ENCODE measurements at places on chromosomes 13 and 19.

DNA sequence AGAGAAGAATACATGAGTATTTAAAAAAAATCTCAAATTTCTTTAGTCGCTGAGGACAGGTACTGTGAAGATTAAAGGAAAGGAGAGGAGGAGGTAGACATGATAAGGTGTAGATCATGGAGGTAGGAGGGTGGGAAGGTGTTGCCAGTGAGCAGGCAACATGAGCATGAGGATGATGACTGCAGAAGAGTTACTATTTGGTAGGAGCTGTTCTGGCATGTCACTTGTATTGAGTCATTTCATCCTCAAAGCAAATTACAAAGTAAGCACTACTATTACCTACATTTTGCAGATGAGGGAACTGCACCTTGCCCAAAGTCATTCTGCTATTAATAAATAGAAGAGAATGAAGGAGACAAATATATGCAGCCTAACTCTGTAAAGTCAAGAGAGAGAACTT is 435.8 kb upstream of the KLF12 start:
- DNase-seq, result no peak

- DNase-seq, result no peak
Observed at GRCh38 chr19:35043906-35044305, 2.4 kb downstream of the HPN start.

DNA sequence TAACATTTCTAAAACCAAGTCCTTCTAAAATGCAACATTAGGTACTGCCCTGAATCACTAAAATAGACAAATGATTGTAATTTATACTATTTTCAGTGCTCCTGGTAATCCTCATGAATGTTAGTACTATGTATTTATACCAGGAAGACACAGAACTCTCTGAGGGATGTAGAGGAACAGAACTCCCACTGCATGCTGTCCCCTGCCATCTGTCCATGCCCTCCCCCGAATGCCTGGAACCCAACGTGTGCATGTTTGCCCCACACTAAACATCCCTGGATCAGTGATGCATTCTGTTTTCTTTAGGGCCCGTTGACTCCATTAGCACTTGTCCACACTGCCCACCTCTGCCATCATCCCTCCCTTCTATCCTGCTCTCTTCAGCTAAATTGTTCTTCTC is 26.5 kb downstream of the ENOX1 start:
- no peak for DNase-seq

- DNase-seq, result peak; percentile 75
Observed at GRCh38 chr13:114315074-114315785, 927 bp downstream of the CHAMP1 start.

- DNase-seq, result no peak
Observed at GRCh38 chr13:29484796-29485195, 110.7 kb downstream of the SLC7A1 start.

DNA sequence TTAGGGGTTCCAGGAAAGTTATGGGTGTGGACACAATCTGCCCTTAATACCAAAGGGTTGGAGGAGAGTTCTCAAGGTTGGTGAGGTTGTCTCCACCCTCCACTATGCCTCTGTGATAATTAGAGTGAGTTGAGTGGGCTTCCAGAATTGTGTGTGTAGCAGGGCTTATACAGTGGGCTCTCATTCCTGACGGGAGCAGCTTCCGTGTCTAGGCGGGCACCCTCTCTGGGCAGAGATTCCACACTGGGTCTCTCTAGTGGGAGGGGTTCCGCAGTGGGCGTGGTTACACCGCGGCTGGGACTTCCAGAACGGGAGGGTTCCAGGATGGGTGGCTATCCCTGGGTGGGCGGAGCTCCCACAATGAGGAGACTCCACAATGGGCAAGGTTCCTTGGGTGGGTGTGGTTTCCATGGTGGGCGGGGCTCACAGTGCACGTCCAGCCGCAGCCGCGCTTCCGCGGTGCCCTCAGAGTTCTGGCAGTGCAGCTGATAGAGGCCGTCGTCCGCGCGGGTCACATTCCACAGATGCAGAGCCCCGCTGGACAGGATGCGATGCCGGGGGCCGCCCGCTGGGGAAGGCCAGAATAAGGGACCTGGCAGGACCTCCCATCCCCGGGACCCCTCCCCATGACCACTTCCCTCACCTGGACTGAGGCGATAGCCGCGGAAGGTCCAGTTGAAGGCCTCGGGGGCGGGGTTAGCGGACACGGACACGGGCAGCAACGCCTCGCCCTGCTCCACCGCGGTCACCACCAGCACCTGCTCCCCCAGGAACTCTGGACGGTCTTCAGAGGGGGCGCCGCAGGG is 8.4 kb downstream of the NPHS1 start:
- peak; percentile 74 for DNase-seq

DNA sequence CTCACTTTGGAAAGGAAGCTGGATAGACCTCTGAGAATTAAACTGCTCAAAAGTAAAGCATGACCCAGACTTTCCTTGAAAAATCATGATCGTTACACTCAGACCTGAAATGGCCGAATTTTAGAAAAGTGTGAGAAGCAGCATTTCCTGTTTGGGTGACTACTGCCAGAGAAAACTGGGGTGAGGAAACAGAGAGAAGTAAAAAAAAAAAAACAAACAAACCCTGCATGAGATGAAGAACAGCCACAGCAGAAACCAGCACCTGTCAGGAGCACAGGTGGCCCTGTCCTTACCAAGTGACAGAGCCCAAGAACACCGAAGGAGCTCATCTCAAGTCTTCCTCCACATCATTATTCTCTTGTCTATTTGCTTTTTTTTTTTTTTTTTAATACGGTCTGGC is 12.0 kb upstream of the ADPRHL1 start:
- DNase-seq, result no peak

DNA sequence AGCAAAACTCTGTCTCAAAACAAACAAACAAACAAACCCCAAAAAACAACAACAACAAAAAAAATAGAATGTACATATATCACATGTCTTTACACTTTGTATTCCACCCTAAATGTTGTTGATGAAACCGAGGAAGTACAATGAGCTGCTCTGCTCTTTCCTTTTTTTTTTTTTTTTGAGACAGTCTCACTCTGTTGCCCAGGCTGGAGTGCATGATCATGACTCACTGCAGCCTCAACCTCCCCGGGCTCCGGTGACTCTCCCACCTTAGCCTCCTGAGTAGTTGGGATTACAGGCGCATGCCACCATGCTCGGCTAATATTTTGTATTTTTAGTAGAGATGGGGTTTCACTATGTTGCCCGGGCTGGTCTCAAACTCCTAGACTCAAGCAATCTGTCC is 30.6 kb upstream of the LRP3 start:
- no peak for DNase-seq

DNA sequence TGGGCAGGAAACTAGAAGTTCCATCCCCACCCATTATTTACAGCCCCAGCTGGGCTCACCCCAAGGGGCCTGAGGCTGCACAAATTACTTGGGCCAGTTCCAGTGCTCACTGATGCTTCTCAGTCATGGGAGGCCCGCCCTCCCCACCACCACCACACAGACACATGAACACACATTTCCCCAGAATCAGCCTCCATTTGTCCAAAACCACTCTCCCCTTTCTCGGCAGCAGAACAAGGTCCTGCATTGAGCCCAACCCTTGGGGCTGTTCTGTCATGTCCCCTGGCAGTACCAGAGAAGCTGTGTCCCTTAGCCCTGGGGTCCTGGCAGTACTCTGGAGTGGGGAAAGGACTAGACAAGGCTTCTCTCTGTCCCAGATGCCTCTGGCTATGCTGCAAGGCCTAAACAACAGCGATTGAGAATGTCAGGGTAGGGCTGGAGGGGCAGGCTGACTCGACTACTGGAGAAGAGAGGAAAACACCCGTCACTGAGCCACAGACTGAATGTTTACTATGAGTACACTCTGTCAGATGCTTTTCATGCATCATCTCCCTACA is 21.8 kb downstream of the SAMD4B start:
- no peak for DNase-seq

- DNase-seq, result no peak
Observed at GRCh38 chr13:72521940-72522661, 205.3 kb downstream of the MZT1 start.

DNA sequence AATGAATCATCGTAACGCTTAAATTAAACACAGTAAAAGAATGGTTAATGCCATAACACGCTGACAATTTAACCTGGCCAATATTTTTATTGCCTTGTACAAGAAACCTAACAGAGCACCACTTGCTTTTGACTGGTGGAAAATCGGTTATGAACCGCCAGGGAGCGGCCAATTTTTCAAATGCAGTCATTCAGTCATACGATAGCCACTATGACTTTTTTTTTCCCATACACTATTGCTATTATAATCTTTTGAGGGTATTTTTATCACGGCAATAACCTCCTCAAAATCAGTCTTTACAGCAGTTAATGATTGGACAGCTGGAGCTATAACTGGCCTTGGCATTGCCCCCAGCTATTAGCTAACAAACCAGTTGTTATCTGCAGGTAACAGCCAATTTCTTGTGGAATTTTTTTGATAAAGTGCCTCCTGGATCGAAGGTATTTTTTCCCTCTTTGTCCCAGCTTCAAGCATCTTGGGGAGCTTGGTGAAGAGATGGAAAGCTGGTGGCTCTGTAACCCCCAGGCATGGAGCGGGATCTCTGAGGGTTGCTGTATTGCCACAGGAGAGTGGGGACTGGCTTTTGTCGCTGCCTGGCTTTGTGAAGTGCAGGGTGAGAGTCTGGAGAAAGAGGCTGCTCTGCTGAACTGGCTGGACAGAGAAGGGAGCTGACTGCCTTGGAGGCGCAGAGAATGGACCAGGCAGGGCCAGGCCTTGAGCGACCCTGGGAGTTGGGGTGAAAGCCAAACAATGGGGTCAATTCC is 198.4 kb upstream of the ZNF536 start:
- no peak for DNase-seq

- DNase-seq, result no peak
Observed at GRCh38 chr19:18670312-18670711, 13.2 kb upstream of the CRTC1 start.

DNA sequence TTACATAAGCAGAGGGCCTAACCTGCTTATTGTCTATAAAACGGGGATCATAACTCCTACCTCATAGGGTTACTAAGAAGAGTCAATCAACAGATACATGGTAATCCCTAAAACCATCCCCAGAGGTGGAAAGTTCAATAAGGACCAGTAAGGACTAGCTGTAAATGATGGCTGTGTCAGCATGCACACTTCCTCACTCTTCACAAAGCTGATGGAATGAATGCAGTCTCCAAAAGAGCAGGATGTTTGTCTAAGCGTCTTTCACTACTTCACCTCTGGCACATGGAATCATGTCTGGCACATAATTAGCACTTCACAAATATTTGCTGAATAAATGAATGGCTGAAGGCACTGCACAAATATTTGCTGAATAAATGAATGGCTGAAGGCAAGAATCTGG is 134.2 kb downstream of the MIPEP start:
- no peak for DNase-seq

GRCh38 chr13:42804244-42804874 is 23.0 kb downstream of the FAM216B start:
- DNase-seq, result no peak

GRCh38 chr19:30516531-30516930 is 144.3 kb downstream of the ZNF536 start:
- no peak for DNase-seq

- DNase-seq, result no peak
Observed at GRCh38 chr19:3176715-3177501, 1.7 kb upstream of the S1PR4 start.

DNA sequence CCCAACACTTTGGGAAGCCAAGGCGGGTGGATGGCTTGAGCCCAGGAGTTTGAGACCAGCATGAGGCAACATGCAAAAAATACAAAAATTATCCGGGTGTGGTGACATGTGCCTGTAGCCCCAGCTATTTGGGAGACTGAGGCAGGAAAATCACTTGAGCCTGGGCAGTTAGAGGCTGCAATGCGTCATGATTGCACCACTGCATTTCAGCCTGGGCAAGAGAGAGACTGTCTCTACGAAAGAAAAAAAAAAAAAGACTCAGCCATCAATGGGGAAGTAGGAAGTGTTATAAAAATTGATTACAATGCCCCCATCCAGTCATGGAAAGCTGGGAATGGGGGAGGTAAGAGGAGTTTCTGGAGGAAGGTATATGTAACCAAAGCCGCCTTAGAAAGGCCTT is 5.4 kb downstream of the TYK2 start:
- DNase-seq, result no peak

GRCh38 chr13:114286808-114287207 is 5.4 kb downstream of the UPF3A start:
- no peak for DNase-seq

DNA sequence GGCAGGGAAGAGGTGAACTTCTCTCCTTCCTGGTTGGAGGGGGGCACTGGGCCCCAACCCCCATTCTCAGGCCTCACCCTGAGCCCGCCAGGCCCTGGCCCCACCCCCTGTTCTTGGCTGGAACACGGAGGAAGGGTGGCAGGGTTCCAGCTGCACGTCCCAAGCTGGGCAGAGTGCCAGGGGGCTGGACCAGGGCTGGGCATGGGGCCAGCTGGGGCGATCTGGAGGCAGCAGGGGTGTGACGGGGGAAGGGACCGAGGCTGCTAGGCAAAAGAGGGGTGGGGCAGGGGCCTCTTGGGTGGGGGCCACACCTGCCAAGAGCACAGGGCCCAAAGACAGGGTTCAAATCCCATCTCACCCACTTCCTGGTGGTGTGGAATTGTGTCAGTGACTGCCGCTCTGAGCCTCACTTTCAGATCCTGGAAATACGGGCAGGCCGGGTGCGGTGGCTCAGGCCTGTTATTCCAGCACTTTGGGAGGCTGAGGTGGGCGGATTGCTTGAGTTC is 2.2 kb downstream of the HIF3A start:
- DNase-seq, result peak; percentile 71

- DNase-seq, result no peak
Observed at GRCh38 chr13:109751477-109751876, 34.9 kb downstream of the IRS2 start.

GRCh38 chr19:35355791-35356460 is 2.3 kb upstream of the FFAR3 start:
- no peak for DNase-seq

- no peak for DNase-seq
Observed at GRCh38 chr13:79044415-79044814, 361.6 kb downstream of the RBM26 start.

DNA sequence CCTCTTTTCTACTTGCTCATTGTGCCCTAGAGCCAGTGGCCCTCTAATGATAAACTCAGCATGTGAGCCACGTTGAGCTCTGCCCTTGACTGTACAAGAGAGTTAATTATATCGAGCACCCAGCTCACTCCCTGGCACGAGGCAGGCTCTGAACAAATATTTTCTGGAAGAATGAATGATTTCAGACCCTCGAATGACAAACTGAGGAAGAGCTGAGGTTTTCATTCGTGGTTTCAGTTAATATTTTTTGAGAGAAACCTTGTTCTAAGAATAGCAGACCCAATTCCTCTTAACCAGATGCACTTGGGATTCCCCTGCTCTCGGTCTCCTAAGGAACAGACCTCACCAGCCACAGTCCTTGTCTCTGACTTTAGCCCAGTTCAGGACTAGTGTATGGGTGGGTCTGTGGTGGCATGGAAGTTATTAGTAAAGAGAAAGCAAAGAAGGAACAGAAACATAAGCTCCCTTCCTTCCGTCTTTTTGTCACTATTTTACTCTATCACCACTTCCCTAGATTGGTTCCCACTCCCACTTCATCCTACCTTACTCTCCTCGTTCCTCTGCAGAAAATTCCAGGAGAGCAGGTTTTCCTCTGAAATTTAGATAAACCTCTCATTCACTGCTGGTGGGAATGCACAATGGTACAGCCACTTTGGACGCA is 22.1 kb upstream of the WDFY2 start:
- DNase-seq, result no peak

GRCh38 chr13:59545007-59545406 is 618.7 kb downstream of the DIAPH3 start:
- DNase-seq, result no peak

Data from COLO829 (cell line).